ENCODE measurements at places on chromosomes 1 and 21.

GRCh38 chr1:212368073-212368484 lies 46.6 kb downstream of the PACC1 start:
- DNase-seq, result no peak

DNA sequence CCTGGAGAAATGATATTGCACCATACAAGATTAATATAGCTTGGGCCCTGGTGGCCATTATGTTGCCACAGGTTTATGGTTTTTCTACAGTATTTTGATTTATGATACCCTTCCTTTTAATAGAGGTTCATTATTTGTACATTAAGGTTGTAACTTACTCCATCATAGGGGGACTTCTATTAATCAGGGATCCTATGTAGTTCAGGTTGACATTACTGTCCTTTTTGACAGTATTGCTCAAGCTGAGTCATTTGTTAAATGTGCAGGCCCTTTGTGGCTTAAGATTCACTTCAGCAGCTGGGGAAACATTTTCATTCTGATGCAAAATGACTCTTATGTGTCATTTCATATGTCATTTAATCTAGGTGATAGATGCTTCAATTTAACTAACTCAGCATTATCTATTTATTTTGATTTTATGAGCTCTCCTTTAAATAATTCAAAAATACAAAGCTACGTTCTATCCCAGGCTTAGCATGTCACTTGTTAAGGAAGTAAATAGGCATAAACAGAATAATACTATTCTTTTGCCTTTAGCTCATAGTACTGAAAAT lies 686.9 kb upstream of the NCAM2 start:
- no peak for DNase-seq

- DNase-seq, result no peak
Measured at GRCh38 chr1:33442141-33442540, 11.2 kb upstream of the PHC2 start.

- no peak for DNase-seq
Measured at GRCh38 chr1:2555634-2556276, 416 bp upstream of the TNFRSF14 start.

GRCh38 chr1:153353226-153353947 lies 4.3 kb upstream of the S100A9 start:
- DNase-seq, result no peak

DNA sequence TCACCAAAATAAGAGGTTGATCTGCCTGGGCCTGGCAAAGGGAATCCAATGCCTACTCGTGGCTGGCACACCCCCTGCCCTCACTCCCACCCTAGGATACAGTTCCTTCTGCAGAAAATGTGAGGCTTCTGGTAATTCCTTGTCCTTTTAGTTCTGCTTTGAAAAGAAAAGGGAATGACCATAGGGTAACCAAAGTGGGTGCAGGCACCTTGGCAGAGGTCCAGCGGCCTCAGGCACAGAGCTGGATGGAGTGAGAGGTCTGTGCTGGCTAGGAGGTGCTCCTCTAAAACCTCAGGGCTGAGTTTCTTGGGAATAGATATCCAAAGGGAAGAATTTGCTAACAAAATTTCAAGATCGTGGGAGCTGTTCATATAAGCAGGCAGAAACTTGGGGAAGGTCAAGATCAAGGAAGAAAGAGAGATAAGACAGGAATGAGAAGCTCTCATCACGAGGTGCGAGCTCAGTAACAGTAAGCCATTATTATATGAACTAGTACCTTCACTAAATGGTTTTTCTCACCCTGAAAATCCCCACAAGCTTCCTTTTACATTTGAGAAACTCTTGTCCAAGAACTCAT lies 293.1 kb upstream of the LYPLAL1 start:
- DNase-seq, result no peak

DNA sequence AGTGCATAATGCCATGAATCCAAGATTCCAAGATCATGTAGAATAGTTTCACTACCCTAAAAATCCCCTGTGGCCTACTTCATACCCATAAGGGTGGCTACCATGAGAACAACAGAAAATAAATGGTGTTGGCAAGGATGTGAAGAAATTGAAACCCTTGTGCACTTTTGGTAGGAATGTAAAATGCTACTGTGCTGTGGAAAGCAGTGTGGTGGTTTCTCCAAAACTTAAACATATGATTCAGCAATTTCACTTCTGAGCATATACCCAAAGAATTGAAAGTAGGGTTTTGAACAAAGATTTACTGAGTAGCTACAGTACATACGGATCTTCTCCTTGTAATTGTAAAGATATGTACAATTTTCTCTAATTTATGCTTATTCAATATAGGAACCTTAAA lies 16.0 kb downstream of the FNBP1L start:
- DNase-seq, result no peak

GRCh38 chr1:201598396-201598795 lies 59.5 kb downstream of the NAV1 start:
- no peak for DNase-seq

DNA sequence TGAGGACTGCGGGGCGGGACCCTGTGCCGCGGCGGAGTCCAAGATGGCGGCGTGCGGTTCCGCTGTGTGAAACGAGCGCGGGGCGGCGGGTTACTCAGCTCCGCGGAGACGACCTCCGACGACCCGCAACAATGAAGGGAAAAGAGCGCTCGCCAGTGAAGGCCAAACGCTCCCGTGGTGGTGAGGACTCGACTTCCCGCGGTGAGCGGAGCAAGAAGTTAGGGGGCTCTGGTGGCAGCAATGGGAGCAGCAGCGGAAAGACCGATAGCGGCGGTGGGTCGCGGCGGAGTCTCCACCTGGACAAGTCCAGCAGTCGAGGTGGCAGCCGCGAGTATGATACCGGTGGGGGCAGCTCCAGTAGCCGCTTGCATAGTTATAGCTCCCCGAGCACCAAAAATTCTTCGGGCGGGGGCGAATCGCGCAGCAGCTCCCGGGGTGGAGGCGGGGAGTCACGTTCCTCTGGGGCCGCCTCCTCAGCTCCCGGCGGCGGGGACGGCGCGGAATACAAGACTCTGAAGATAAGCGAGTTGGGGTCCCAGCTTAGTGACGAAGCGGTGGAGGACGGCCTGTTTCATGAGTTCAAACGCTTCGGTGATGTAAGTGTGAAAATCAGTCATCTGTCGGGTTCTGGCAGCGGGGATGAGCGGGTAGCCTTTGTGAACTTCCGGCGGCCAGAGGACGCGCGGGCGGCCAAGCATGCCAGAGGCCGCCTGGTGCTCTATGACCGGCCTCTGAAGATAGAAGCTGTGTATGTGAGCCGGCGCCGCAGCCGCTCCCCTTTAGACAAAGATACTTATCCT lies 430 bp downstream of the RBM15 start:
- DNase-seq, result no peak

GRCh38 chr1:234546890-234547788 lies 62.8 kb downstream of the IRF2BP2 start:
- DNase-seq, result no peak

DNA sequence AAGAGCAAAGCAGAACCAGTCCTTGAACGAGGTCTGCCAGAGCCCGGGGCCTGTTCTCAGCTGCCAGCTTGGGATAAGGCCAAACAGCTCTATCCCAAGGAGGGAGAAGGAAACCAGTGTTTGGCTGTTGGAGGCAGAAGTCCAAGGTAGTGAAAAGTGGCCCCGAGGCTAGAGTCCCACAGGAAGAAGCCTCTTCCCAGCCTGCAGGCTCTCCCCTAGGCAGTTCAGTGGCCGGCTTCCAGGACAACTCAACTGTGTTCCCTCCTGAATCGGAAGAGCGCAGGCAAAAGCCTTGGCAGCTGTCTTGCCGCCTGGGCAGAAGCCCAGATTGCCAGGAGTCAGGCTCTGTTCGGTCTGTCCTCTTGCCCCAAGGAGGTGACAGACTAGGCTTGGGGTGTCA lies 19.3 kb downstream of the QSOX1 start:
- DNase-seq, result peak; percentile 62

DNA sequence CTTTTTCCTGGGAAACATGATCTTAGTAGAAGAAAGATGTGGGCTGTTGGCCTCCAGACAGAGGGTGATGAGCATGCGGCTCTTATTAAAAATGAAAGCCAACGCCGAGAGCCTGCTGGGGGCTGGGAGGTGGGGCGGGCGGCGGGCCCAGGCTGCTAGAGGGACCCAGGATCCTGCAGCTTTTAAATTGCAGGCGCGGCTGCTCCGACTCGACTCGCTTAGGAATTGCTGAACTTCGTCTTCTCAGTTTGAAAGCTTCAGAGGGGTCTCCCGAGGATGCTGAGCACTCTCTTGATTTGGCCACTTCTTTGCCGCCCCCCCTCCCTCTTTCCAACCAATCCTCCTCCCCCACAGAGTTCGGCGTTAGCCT lies 1.2 kb downstream of the AGPAT3 start:
- peak; percentile 10 for DNase-seq

DNA sequence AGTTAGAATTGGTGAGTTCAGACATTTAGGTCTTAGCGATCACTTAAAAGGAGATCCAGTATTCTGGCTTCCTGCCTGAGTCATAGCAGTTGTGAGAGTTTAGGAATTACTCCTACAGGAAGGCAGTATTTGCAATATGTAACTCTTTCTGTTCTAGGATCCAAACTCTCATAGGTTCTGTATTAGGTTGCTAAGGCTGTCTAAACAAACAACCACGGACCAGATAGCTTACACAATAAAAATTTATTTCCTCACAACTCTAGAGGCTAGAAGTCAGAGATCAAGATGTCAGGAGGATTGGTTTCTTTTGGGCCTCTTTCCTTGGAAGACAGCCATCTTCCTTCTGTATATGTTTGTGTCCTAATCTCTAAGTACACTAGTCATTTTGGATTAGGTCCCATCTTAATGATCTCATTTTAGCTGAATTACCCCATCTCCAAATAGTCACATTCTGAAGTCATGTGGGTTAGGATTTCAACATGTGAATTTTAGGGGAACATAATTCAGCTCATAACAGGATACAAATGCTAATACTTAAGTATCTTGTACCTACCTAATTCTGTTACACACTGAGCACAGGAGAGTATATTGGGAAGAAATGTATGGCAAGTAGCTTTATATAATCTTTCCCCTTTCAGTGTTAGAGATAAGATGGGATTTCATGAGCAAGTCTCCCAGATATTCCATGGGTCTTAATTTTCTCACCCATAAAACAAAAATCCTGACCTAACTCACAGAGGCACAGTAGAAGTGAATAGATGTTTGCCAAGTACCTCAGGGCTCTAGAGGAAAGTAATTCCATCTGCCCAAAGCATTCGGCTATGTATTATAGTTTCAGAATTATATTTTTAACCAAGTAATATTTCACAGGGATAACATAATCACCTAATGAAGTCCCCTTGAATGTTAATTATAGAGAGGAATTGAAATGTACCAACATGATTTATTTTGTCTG lies 144.4 kb downstream of the PTBP2 start:
- peak; percentile 99 for DNase-seq

DNA sequence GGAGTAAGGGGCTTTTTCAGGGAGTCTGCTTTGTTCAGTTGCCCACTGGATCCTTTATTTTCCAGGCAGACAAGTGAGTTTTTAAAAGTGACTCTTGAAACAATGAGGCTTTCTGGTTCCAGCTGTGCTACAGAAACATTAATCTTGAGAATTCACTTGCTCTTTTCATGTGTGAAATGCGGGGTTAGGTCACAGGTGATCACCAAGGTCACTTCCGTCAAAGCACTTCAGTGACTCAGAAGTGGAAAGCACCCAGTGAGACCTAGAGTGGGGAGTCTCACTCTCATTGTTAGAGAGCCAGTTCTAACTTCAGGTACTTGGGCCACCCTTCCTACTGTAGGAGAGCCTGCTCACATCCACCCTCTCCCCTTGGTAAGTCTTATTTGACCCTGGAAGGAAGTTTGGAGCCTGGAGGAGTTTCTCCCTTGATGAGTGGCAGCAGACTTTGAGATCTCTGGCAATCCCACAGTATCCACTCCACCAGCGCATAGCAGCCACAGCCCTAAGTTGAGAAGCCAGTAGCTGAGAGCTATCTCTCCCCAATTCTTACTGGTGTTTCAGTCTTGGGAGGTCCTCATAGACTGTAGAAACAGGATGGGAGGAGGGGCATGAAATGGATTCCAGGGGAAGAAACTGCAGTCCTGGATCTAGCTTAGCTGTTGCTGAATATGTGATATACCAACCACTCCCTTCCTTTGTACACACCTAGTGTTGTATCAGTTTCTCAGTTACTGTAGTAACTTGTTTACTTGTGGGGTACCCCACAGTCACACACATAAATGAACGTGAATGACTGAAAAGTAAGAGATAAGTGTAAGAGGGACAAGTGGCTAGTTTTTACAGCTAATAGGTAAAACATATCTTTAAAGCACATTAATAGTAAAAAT lies 3.1 kb downstream of the TACSTD2 start:
- no peak for DNase-seq

DNA sequence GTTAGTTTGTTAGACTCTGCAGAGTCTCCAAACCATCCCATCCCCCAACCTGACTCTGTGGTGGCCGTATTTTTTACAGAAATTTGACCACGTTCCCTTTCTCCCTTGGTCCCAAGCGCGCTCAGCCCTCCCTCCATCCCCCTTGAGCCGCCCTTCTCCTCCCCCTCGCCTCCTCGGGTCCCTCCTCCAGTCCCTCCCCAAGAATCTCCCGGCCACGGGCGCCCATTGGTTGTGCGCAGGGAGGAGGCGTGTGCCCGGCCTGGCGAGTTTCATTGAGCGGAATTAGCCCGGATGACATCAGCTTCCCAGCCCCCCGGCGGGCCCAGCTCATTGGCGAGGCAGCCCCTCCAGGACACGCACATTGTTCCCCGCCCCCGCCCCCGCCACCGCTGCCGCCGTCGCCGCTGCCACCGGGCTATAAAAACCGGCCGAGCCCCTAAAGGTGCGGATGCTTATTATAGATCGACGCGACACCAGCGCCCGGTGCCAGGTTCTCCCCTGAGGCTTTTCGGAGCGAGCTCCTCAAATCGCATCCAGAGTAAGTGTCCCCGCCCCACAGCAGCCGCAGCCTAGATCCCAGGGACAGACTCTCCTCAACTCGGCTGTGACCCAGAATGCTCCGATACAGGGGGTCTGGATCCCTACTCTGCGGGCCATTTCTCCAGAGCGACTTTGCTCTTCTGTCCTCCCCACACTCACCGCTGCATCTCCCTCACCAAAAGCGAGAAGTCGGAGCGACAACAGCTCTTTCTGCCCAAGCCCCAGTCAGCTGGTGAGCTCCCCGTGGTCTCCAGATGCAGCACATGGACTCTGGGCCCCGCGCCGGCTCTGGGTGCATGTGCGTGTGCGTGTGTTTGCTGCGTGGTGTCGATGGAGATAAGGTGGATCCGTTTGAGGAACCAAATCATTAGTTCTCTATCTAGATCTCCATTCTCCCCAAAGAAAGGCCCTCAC lies at the start of gene OLIG2:
Gene OLIG2 (plus strand): TSS at position 447 of the 954 bp plus-strand sequence. CDS start 928 bp downstream, outside the sequence.
- no peak for DNase-seq

DNA sequence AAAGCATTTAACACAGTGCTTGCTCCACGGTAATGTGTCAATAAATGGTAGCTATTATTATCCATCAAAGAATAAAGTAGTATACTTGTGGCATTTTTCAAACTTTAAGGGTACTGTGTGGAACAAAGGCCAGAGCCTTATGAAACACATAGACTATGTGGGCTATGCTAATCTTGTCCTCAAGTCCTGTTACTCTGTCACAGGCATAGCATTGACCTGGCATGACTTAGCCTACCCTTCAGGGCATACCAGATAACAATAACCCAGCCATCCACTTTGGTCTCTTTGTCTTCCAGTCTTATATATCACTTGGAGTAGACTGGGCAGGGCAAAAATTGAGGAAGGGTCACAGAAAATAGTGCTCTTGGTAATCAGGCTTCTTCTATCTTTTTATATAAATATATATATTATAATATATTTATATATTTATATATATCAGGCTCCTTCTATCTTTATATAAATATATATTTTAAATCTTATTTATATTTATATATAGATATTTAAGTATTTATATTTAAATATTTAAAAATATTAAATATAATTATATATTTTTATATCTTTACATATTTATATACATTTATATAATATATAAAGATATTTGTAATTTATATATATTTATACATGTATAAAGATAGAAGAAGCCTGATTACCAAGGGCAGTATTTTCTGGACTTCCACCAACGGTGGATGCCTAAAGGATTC lies 66.1 kb upstream of the CNN3 start:
- DNase-seq, result no peak

- no peak for DNase-seq
Measured at GRCh38 chr1:211932933-211933254, 102.3 kb upstream of the LPGAT1 start.
